ENCODE measurements at places on chromosomes 11 and 22.

DNA sequence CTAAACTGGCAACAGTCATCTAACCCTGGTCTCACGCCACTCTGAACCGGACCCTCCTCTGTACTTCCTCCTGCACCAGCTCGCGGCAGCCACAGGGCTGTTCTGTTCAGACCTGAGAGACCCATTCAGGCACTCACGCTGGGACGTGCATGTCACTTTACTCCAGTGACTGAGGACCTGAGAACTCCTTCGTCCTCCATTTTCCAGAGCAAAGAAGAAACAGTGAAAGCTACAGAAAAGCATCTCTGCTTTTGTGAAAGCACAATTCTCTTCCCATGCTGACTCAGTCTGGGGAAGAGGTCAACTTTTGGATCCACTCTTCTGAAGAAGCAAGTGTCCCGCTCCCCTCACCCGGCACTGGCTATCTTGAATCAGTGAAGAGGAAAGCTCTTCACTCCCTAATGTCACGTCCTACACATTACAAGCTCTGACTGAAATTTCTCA, 24.5 kb downstream of the PISD start:
- DNase-seq = no peak

DNA sequence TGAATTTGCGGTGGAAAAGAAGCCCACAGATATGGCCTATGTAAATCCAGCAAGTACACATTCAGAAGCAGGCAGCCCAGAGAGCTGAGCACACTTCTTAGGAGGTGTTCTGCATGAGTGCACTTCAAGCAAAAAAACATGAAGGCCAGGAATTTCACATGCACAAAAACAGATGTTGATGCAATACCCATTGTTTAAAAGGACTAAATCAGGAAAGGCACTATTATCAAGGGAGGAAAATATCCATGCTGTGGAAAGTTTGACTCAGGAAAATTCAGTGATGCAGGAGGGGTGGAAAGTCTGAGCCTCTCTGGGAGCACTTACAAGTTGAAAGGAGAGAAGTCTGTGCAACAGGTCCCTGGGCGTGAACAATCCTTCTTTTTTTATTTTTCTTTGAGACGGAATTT, 15.8 kb upstream of the CARS1 start:
- DNase-seq = no peak

GRCh38 chr11:26891501-26891900, 102.4 kb upstream of the FIBIN start:
- no peak for DNase-seq

- DNase-seq = no peak
These were observed 23.2 kb downstream of the AGBL2 start for GRCh38 chr11:47691979-47692378.

- DNase-seq = no peak
These were observed 6.7 kb upstream of the APOA5 start for GRCh38 chr11:116798368-116798767.

DNA sequence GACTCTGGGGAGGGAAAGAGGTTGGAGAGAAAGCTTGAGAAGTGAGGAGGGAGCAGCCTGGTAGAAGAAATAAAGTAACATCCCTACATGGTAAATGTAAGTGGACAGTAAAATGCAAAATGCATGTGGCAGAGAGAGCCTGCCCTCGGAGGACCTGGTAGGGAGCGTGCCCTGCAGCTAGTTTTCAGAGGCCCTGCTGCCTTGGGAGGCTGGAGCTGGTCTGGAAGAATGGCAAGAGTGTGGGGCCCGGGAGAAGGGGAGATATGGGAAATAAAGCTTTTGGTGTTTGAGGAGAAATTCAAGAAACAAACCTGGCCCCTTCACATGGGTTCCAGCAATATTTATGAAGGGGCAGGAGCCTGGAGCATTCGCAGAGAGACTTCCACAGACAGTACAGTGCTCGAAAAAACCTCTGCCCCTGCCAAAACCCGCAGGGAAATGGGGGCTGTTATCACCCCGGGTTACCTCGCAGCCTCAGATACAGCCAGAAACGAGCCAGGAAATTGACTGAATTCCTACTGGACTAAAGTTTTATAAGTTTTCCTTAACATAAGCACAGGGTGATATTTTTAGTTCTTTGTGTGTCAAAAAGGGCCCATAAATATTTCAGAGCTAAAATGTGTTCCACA, 363.0 kb downstream of the TENM4 start:
- no peak for DNase-seq

- no peak for DNase-seq
These were observed 36.5 kb downstream of the GRIK4 start for GRCh38 chr11:120547811-120548681.

DNA sequence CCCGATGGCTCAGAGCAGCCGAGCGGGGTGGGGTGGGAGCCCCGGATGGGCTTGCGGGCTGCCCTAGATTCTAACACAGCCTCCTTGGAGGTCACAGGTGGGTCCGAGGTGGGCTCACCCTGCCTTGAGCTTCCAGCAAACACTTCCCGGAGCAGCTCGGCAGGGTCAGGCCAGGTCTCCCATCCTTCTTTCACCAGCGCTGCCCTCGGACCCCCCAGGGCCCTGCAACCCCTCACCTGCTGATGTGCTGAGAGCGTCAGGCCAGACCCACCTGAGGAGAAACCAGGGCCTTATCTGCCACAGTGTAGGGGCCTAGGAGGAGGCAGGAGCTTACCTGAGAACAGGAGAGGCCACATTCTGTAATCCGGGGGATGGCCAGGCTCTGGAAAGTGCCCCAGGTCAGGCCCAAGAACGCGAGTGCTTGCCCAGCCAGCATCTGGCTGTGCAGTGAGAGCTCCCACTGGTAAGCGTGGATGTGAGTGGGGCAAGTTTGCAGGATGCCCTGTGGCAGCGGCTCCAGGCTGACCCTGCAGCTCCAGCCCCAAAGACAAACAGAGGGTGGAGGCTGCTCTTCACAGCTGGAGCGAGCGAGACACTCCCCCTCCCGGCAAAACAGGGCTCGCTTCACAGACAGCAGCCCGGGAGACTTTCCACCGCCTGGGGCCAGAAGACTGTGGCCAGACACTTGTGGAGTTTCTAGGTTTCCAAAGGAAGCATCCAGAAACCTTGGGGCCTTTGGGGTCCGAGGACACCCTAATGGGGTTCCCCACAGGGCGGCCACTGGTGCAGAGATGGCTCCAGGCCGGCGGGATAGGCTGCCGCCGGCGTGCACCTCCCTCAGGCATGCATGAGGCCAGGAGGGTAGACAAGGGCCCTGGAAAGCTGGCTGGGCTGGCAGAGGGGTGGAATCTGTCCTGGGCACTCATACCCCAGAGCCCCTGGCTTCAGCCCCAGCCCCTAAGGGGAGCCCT, at the start of gene IL17REL:
Gene IL17REL, minus strand, starts transcription at position 555 of the 971 bp plus-strand sequence. Its CDS starts 119 bp downstream, at position 436.
- DNase-seq = no peak

DNA sequence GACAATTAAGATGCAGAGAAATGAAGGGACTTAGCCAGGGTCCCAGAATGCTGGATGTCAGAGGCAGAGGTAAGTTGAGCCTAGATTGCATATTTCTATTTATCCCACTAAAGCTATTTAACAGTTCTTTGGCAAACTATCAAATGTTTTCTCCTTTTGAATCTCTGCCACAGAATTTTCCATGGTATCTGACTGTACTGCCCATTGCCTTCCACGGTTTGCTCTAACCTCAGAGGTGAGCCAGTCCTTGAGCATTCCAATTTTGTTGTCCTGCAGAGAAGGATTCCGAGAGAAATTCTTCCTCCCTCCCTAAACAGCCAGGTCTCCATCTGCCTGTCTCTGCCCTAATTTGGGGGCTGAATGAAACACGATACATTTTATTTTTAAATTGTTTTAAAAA, 368.3 kb upstream of the SYN3 start:
- DNase-seq = no peak

DNA sequence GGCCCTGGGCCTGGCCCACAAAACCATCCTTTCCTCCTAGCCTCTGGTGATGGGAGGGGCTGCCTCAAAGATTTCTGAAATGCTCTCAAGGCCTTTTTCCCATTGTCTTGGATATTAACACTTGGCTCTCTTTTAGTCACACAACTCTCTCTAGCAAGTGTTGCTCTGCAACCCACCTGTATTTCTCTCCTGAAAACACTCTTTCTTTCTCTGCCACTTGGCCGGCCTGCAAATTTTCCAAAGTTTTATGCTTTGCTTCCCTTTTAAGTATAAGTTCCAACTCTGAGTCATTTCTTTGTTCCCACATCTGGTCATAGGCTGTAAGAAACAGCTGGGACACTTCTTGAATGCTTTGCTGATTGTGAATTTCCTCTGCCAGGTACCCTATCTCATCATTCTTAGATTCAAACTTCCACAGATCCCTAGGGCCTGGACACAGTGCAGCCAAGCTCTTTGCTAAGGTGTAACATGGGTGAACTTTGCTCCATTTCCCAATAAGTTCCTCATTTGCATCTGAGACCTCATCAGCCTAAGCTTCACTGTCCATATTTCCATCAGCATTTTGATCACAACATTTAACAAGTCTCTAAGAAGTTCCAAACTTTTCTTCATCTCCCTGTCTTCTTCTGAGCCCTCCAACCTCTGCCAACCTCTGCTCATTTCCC, 93.8 kb downstream of the TRIM29 start:
- DNase-seq = no peak

DNA sequence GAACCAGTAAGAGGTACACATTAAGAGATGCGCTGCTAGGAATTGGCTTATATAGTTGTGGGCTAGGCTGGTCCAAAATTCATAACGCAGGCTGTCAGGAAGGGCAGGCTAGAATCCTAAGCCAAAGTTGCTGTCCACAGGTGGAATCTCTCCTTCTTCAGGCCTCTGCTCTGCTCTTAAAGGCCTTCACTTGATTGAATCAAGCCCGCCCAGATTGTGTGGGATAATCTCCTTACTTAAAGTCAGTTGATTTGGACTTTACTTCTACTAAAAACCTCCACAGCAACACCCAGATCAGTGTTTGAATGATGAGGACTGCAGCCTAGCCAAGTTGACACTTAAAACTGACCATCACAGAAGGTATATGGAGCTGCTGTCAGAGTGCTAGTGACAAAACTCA, 68.8 kb downstream of the LRRC32 start:
- DNase-seq = no peak

DNA sequence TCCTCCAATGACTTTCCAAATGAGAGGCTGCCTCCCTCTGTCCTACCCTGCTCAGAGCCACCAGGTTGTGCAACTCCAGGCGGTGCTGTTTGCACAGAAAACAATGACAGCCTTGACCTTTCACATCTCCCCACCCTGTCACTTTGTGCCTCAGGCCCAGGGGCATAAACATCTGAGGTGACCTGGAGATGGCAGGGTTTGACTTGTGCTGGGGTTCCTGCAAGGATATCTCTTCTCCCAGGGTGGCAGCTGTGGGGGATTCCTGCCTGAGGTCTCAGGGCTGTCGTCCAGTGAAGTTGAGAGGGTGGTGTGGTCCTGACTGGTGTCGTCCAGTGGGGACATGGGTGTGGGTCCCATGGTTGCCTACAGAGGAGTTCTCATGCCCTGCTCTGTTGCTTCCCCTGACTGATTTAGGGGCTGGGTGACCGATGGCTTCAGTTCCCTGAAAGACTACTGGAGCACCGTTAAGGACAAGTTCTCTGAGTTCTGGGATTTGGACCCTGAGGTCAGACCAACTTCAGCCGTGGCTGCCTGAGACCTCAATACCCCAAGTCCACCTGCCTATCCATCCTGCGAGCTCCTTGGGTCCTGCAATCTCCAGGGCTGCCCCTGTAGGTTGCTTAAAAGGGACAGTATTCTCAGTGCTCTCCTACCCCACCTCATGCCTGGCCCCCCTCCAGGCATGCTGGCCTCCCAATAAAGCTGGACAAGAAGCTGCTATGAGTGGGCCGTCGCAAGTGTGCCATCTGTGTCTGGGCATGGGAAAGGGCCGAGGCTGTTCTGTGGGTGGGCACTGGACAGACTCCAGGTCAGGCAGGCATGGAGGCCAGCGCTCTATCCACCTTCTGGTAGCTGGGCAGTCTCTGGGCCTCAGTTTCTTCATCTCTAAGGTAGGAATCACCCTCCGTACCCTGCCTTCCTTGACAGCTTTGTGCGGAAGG, 2.9 kb downstream of the APOC3 start:
- no peak for DNase-seq

GRCh38 chr22:21702700-21703683, 32.6 kb downstream of the YPEL1 start:
- no peak for DNase-seq

- DNase-seq = no peak
These were observed 10.5 kb downstream of the SMTNL1 start for GRCh38 chr11:57547854-57548377.

- DNase-seq = no peak
These were observed 75.4 kb upstream of the KCNQ1OT1 start for GRCh38 chr11:2775083-2775625.

DNA sequence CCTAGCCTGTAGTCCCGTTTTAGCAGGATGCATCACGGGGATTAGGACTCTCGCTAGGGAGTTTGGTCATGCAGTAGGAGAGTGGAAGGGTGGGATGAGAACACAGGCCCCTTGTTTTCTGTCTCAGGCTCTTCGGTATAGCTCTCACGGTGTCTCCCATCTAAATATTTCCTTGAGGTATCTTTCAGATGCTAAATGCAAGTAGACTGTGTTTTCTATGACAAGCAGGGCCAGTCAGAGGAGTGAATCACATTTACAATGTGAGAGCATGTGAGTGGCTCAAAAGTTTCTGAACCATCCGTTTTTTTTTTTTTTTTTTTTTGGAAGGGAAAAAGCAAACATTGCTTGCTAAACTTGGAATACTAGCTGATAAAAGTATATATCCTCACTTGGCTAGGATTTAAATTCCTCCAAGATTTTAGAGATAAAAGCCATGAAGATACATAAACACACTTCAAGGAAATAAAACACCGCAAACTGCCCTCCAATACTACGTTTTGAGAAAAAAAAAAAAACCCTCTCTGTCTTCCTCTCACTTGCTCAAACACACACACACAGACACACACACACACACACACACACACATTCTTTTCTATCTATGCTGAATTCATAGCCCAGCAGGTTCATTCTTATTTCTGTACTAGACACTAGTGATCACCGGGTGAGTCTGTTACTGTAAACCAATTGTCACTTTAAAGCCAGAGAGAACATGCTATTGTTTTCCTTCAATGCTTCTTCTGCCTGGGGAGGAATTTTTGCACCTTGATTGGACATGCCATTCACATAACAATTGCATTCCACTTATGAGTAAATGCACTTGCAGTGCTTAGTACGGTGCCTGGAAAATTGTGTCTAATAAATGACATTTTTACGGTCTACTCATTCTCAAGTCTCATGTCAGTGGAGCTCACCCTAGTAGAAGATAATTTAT, 224.6 kb upstream of the CCDC90B start:
- DNase-seq = no peak

- no peak for DNase-seq
These were observed 61.9 kb downstream of the CD44 start for GRCh38 chr11:35200811-35201341.

GRCh38 chr22:30033137-30033536, 47.1 kb upstream of the HORMAD2 start:
- DNase-seq = no peak

DNA sequence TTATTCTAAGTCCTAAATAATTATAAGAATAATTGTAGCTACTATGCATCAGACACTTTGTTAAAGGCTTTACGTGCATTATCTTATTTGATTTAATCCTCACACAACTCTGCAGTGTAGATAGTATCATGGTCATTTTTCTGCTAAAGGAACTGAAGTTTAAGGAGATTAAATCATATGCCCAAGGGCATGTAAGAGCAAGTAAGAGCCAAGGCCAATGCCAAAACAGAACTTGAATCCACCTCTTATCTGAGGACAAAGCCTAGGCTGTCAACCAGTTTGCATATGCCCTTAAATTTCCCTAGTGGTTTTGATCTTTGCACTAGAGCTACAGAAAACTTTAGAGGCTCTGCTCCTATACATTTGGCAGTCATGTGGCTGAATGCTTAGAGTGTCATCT, 65.6 kb upstream of the OR5AK2 start:
- no peak for DNase-seq

Measured in stimulated activated CD8-positive, alpha-beta memory T cell treated with anti-CD3 and anti-CD28 coated beads, Interleukin-12 subunit alpha, Interleukin-12 subunit beta, amount 100 ng/mL, for 4 hours (primary cell).